NCI-H2107 (cell line): ENCODE measurements at places on chromosomes 2 and 18.

- DNase-seq, result no peak
These were observed 32.1 kb upstream of the EVA1A start for GRCh38 chr2:75592888-75593287.

- DNase-seq, result no peak
These were observed 34.2 kb upstream of the NCOA1 start for GRCh38 chr2:24456599-24457556.

- DNase-seq, result no peak
These were observed 62.7 kb downstream of the MEIS1 start for GRCh38 chr2:66497431-66498288.

DNA sequence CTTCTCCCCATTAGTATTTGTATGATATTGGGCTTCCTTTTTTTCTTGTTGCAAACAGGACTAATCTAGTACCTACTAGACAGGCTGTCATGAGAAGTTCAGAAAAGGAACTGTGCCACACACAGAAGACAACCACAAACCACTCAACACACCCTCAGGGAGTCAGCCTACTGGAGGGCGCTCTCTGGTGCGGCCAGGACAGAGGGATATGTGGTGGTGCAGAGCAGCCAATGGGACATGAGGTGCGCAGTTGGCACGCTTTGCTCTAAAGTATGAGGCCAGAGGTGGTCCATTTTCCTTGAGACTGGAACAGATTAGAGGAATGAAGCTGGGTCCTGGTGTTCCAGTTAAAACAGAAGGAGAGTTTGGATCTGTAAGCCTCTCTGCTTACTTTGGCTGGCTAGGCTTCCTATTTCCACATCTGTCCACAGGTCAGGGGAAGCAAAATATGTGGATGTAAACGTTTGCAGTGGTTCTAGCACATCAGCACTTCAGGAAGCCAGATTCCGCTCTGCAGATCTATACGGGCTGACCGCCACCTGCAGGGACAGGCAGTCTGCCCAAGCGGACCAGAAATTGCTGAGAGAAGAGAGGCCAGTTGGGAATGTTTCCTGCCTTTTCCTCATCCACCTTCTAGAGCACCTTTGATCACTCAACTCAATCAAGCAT is 114.1 kb downstream of the GFPT1 start:
- DNase-seq, result no peak

GRCh38 chr18:41644466-41644865 is 310.6 kb upstream of the PIK3C3 start:
- DNase-seq, result no peak

- DNase-seq, result no peak
These were observed 96.2 kb downstream of the MYO1B start for GRCh38 chr2:191341436-191341835.

DNA sequence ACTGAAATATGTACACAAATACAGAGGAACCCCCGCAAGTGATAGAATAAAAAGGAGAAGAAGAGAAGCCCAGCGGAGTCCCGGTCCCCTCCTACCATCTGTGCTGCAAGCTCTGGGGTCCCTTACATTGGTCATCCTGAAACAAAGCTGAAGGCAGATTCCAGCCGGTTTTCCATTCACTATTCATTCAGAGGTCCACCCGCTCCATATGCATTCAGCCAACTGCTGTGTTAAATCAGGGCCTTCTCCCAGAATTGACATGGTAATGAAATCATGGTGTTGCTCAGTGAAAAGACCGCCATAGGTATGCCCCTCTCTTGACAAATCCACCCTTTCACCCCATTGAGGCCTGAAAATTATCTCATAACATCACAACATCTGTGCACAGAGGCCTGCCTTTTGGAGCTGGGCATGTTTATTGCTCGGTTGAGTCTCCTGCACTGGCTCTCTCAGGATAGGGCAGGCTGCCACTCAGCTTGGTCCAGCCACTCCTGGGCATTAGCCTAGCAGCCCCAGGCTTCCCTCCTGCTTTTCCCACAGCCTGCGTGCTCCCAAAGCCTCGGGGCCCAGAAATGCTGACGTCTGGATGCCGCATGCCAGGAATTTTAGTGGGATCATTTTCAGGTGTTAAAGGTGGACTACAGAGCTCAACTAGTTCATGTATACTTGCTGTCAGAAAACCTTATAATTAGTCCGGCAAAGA is 39.3 kb upstream of the ID2 start:
- no peak for DNase-seq

- DNase-seq, result no peak
These were observed 517.0 kb downstream of the NRXN1 start for GRCh38 chr2:50514901-50515300.

DNA sequence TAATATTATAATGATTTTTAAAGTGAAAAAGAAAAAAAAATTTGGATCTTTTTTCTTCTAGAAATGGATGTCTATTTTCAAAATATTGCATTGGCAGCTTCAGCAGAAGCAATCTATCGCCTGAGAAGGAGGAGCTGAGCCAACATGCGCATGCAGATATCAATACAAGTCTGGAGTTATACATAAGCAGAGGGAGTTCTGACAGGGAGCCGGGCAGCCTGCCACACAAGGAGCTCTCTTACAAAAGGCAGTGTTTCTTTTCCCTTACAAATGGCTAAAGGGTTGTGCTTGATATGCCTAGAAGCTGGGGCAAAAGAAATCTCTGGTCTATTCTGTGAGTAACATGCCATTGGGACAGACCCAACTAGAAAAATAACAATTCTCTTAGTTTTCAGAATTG is 291.9 kb upstream of the TRIB2 start:
- no peak for DNase-seq

GRCh38 chr2:223585666-223586065 is 16.5 kb downstream of the SCG2 start:
- no peak for DNase-seq

- no peak for DNase-seq
These were observed 274.6 kb upstream of the CCDC68 start for GRCh38 chr18:55233857-55234256.

GRCh38 chr2:30439879-30440278 is 7.2 kb upstream of the LCLAT1 start:
- no peak for DNase-seq

- no peak for DNase-seq
These were observed 97.2 kb downstream of the IRS1 start for GRCh38 chr2:226702376-226702775.

DNA sequence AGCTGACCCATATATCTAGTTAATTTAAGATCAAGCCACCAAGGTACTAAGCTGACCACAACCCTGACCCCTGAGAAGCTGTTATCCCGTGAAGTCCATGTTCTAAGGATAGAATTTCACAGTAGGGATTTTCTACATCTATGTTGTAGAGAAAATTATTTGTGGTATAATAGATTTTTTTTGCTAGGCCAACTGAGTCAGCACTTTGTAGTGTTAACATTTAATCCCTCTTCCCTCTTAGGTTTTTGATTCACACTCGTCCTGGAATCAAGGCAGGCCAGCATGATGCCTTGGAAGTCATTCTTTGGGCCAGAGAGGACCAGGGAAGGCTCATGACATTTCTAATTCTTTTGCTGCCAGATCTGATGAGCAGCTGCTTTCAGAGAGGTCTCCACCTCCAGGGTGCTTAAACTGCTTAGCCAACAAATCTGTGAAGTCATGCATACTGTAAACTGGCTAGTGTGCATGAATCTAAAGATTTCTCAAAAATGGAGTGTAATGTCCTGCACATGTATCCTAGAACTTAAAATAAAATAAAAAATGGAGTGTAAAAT is 102.5 kb downstream of the RBM43 start:
- DNase-seq, result no peak

DNA sequence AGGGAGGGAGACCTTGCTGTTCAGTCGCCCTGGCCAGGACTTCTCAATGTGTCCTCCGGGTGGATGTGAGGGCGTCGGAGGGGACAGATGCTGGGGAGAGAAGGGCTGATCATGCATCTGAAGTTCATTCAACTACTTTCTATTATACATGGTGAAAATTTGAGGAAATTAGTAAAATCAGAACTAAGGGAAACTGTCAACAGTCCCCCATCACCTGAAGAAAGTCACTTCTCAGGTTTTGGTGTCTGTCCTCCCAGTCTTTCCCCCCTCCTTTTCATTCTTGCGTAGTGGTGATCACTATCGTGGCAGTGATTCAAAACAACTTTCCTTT is 17.4 kb upstream of the ACKR3 start:
- no peak for DNase-seq

DNA sequence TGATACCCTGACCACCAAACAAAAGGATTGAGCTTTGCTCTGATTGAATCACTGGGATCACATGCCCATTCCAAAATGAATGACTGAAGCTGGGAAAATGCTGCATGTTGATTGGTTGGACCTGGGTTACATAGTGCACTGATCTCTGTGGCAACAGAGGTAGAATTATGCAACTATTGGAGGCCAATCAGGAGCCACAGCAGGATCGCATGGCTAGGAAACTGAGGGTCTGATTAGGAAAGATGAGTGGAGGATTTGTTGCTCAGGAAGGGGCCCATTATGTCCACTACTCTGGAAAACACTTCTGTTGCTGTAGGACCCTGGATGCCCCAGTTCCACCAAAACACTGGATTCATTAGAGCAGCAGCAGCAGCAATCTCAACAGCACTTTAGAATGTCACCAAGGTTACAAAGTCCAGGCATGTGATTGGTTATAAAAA is 25.9 kb upstream of the SGPP2 start:
- no peak for DNase-seq

GRCh38 chr18:21167641-21168377 is 56.2 kb upstream of the ROCK1 start:
- DNase-seq, result no peak

GRCh38 chr2:207813221-207813916 is 43.7 kb upstream of the FZD5 start:
- no peak for DNase-seq

GRCh38 chr18:62771494-62772270 is 56.3 kb downstream of the PHLPP1 start:
- DNase-seq, result no peak
